Fibroblast of skin of right biceps (primary cell): ENCODE measurements at places on chromosomes 4 and X.

- no peak for DNase-seq
Observed at GRCh38 chr4:143338313-143338712, 1.6 kb downstream of the GAB1 start.

GRCh38 chrX:45472968-45473367 is 272.3 kb upstream of the DIPK2B start:
- DNase-seq, result peak; percentile 84

DNA sequence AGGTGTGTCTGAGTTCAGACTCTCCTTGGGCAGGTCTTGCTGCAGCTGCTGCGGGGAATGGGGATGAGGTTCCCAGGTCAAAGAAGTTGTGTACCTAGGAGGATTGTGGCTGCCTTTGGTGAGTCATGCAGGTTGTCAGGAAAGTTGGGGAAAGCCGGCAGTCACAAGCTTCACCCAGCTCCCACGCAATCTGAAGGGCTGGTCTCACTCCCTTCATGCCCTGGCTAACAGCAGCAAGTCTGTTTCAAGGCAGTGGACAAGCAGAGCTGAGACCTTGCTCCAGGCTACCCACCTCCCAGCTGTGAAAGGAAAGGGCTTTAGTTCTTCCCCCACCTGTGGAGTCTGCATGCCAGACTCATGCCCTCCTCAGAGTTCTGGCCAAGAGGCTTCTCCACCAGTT is 287.2 kb downstream of the DTHD1 start:
- no peak for DNase-seq

DNA sequence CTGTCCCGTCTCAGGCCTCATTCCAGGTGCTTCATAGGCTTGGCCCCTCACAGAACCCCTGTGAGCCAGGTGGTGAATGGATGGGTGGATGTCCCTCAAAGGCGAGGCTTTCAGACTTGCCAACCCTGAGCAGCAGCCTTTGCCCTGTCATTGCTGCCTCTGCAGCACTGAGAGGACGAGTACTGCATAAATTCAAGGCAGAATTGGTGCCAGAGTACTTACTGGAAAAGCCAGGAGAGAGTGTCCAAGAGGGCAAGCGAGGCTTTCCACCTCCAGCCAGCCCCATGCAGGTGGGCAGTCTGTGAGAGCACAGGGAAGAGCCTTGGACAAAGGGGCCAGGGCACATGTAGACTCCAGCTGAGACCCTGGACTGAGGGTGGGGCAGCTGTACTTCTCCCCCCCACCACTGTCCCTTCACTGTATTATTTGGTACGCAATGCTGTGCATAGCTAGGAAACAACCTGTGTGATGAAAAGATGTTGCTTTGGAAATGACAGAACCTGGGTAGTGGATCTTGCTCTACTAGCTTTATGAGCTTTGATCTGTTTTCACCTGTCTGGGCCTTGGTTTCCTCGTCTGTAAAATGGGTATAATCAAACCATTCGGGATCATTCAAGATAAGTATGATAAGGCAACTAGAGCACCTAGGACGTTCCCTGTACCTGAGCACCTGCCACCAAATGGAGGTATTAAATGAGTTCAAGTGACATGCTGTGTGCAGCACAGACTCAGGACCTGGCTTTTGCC is 224.9 kb upstream of the PSAPL1 start:
- no peak for DNase-seq

DNA sequence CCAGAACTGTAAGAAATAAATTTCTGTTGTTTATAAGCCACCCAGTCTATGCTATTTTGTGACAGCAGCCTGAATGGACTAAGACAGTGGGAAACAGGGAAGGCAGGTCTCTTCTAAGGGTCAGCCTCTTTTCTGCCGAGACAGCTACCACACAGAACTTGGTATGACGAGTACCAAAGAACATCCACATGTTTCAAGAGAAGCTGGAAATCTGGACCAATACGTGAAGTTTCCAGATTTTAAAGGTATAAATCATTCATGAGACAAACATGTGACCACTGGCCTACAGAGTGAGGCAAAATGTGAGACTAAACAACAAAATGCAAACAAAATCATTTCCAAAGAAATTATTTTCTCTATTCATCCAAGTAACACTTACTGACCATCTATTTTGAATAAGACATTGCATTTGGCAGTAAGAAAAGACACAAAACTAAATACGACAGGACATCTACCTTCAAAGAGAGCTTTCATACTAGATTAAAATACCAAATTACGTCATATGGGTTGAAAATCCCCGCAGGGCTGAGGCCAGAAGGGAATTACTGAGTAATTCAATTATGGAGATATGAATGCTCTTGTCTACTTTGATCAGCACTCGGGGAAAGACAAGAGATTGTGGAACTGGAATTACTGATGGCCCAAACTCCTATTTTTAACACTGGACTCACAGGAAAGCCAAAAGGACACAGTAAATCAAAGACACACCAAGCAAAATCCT is 7.2 kb downstream of the SCARB2 start:
- no peak for DNase-seq

GRCh38 chr4:140856621-140857062 is 100.5 kb upstream of the TBC1D9 start:
- peak; percentile 57 for DNase-seq

DNA sequence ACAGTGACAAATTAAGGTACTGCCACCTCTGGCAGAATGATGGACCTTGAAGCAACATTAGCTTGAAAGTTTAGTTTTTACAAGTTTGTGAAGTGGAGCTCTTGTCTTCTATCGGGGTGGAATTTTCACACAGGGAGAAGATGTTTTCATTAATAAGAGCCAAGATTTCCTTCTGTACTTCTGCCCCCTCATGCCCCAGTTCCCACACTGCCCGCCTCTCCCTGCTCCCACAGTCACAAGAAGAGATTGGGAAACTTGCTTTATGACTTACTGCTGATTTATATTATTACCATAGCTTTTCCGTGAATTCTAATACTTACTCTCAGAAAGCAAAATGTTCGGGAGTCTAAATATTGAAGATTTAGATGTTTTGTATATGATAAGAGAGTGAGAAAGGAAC is 539.8 kb upstream of the ARX start:
- DNase-seq, result no peak

DNA sequence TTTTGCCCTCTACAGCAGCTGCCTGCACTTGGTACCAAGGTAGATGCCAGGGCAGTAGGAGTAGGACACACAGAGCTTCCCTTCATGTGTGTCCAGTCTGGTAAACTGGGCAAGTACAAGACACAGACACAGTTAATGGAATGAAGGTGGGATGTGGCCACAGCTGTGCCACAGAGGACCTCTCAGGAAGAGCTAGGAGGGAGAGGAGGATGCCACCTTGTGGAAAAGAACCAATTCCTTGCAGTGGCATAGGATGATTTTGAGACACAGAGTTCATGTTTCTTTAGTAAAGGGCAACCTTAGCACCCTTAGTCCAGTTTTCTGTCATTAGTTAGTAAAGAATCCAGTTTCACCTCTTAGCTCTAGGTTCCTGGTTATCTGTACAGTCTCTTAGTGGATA is 36.3 kb upstream of the TBC1D14 start:
- DNase-seq, result no peak

GRCh38 chr4:2402048-2402842 is 16.2 kb downstream of the ZFYVE28 start:
- DNase-seq, result no peak

GRCh38 chrX:38220024-38220414 is 652 bp downstream of the SRPX start:
- DNase-seq, result peak; percentile 74

DNA sequence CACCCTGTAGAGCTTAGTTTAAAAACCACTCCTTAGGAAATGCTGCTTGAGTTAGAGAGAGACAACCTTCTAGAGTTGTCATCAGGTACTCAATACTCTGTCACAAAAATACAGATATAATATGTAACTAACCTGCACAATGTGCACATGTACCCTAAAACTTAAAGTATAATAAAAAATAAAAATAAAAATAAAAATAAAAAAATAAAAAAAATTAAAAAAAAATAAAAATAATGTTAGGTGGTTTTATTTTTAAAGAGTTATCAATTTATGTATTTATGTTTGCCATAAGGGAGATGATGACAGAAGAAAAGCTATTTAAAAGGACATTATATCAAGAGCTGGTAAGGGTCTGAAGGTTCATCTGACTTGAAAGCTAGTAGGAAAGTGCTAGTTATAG is 397.9 kb downstream of the TMA16 start:
- DNase-seq, result no peak

DNA sequence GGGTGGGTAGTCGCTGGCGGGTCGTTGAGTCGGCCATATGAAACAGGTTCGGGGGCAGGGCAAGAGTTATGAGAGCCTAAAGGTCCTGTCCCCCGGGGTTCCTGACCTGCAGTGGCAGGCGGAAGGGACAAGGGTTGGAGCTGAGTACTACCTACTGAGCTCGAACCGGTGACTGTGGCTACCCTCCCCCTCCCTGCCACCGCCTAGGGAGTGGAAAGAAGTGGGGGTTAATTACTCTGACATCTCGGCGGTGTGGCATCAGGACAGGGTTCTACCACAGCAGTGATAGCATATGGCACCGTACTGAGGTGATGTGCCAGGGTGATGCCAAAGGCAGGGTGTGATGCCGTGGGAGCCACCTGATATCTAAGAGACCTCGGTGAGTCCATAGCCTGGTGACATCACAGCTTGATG is 307 bp downstream of the ATG4A start:
- no peak for DNase-seq

GRCh38 chrX:39767446-39767845 is 330.3 kb downstream of the BCOR start:
- no peak for DNase-seq

GRCh38 chr4:88964450-88964849 is 92.5 kb downstream of the FAM13A start:
- peak; percentile 32 for DNase-seq

GRCh38 chr4:853416-853781 is 27.5 kb upstream of the CPLX1 start:
- no peak for DNase-seq
